Stimulated activated CD4-positive, alpha-beta T cell treated with anti-CD3 and anti-CD28 coated beads, Interleukin-1b, Interleukin-23, amount 100 ng/mL, for 24 hours (primary cell): ENCODE measurements at places on chromosomes 3 and 15.

GRCh38 chr15:32042269-32042972 lies 12.1 kb downstream of the CHRNA7 start:
- no peak for DNase-seq

DNA sequence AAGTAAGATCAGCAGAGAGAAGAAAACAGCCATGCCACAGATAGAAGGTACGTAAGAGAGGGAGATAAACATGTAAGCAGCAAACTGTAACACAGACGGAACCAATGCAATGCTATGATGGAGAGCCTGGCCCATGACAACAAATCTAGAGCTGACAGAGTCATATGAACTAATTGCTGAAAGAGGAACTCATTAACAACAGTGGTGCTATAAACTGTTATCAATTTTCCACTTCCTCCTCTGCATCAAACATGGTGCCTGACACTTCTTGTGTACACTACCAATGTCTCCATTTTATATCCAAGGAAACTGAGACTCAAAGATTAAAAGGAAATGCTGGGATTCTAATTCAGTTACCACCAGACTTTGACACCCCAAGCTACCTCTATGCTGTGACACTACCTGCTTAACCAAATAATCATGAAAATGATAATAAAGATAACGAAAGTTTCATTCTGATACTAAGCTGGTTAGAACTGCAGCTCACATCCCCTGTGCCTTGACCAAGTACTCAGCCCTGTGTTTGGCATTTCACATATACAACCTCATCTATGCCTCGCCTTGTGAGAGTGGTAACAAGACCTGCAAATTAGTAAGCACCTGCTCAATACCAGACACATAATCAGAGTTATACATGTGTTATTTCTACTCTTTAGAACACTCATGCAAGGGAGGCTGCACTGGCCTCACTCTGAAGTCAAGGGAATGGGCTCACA lies 79.3 kb downstream of the ANO10 start:
- DNase-seq = no peak

- DNase-seq = no peak
Measured at GRCh38 chr3:11769704-11770476, 76.8 kb downstream of the TAMM41 start.

GRCh38 chr3:183951459-183951858 lies 66.2 kb downstream of the ABCC5 start:
- DNase-seq = no peak

DNA sequence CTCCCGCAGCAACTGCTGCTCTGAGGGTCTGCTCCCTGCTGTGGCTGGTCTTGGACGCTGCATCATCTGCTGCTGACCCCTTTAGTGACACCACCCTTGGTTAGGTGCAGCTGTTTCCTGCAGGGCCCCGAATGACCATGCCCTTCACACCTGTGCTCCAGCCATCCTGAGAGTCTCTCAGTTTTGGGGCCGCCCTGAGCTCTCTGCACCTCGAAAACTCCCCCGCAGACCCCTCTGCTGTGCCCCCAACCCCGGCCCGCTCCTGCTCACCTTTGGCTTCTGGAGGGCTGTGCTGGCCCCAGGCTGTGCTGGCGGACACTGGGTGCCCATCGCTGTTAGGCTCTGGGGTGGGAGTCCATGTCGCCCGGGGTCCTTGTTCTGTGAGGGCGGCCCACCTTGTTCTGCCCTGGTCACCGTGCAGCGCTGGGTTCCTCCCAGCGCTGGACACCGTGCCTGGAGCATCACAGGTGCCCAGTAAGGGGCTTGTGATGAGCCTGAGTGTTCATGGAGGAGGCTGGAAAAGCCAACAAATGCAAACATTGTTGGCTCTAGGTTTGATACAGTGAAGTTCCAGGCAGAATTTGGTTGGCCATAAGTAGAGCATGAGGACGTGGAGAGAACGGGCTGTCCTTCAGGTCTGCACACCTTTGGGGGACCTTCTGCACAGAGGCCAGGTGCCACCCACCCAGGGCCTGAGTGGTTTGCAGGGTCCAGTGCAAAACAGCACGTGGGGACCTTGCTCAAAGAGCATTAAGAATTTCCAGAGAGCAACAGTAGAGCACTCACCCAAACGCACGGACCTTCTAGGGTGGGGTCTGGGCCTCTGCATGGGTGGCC lies 12.3 kb downstream of the ABTB1 start:
- no peak for DNase-seq

DNA sequence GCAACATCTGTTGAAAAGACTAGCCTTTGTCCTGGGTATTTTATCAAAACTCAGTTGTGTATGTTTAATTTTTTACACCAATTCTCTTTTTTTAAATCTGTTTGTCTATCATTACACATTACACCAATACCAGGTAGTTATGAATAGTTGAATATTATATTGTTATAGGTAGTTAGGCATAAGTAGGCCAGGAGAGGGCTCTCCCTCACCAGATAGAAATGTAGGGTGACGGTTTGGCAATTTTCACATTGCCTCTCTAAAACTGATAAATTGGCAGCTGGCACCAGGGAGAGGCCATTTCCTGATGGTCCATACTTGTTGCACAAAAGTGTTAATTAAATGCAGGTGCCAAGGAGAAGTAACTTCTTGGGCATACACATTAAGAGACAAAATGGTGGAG lies 483.1 kb upstream of the EPHA6 start:
- DNase-seq = no peak

DNA sequence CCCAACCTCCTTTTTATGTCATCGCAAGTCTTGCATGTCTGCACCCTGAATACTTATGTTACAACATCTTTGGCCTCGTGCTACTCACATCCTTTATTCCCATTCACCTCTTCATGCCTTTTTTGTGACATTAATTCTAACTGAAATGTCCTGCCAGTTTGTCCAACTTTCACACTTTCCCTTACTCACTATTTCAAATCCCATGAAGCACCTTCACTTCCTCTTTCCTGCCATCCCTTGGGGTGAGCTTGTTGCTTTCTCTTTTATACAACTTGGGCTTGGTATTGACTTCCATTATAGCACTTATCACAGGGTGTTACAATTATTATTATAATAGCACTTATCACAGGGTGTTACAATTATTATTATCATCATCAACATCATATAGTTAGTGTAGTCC lies 496.3 kb downstream of the NLGN1 start:
- DNase-seq = no peak
